ENCODE measurements at places on chromosomes 16 and 17.
A peak's percentile ranks its signal among the peaks of the same experiment; 100 is the strongest.

GRCh38 chr16:82181461-82182185 is 11.6 kb upstream of the MPHOSPH6 start:
- no peak for DNase-seq

DNA sequence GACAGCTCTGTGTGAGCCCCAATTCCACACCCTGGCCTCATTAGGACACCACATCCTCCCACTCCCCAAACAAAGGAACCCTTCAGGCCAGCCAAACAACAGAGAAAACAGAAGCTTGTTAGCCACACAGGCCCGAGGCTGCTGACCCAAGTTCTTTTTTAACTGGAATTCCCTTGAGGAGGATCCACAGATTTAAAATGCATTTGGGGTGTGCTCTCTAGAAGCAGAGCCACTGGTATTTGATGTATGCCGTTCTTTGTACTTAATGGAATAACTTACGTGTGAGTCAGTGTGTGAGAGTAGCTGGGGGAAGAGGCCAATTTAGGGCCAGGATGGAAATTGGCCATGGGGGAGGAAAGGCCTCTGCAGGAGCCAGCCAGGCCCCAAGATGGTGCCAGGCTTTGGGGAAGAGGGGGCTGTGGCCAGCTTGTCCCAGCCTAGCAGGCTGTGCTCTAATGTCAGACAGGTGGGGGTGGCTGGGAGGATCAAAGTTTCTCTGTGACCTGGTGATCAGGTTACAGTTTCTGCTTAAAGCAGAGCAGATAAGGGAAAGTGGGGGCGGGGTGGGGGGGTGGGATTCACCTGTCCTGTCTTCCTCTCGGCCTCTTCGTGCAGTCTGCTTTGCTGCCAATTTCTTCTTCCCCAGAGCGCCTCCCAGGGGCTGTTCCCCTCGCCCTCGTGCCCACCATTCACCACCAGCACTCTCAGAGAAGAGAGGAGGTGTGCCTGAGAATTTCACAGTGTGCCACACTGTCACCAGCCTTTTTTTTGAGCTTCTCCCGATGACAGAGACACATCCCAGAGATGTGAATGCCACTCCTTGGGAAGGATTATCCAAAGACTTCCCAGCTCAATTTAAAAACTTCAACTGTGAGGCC is 50.8 kb downstream of the TOM1L2 start:
- peak; percentile 78 for DNase-seq

DNA sequence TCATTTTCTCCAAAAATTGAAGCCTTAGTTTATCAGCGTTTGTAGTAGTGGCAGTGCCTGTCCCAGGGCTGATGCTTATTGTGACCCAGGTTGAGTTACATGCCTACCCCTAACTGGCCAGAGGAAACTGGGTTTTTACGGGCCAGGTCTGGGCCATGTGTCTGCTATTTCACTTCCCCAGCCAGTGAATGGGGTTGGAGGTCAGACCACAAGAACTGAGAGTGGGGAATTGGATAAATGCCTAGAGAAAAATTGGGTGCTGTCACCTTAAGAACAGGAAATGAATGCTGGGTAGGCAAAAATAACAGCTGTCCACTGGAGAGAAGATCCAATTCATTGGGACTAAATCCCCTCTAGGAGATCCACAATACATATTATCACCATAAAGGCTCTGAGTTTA is 5.2 kb downstream of the ADPRM start:
- DNase-seq = no peak

DNA sequence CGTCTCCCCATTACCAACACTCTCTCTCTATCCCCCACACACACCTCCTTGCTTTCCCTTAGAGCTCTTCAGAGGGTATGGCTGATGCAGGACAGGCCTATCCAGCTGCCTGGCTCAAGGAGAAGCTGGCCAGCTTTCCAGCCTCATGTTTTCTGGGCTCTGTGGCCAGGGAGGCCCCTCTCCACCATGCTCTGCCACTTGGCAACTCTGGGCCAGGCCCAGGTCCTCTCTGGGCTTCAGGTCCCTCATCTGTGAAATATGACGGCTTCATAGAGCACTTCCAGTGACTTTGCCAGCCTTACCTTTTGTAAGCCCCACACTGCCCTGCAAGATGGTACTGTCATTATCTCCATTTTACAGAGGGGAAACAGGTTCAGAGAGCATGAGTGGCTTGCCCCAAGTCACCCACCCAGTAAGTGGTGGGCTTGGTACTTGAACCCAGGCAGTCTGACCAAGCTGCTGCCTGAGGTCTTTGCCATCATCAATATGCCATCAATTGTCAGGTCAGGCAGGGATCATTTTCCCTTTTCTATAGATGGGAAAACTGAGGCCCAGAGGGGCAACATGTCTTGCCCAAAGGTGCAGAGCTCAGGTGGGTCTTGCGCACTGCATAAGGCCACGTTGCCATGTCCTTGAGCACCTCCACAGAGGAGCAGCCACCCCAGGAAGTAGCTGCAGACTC is 548 bp upstream of the ADGRG5 start:
- no peak for DNase-seq

- peak; percentile 70 for DNase-seq
Observed at GRCh38 chr17:64687961-64688360, 25.9 kb upstream of the SMURF2 start.

DNA sequence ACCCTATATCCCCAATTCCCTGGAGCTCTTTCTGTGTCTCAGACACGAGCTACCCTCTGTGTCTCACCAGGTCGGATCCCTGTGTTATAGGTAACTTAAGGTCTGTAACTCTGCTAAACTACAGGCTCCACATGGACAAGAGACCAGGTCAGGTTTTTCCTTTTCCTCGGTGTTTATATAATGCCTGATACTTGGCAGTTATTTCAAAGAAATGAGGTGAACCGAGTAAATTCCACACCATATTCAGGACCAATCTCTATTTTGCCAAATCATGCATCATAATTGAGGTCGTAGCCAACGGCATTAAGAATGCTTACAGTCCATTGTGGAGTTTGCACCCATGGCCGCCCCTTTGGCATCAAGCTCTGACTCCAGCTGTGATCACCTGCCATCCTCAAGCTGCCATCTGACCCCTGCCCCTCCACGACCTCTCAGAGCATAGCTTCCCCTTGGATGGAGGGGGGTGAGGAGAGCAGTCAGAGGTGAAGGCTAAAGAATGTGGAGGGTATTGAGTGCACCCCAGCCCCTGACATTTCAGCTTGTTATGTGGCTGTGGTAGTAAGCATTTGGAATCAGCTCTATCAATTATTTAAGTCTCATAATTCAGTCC is 434.7 kb upstream of the RBFOX1 start:
- DNase-seq = no peak

GRCh38 chr17:75515496-75516254 is at the start of gene CASKIN2:
CASKIN2 (minus strand) TSS chr17:75515537; CDS start chr17:75513804, 1,733 bp downstream.
- peak; percentile 93 for DNase-seq

GRCh38 chr17:19769946-19770652 is 22.0 kb upstream of the ALDH3A1 start:
- no peak for DNase-seq

- no peak for DNase-seq
Observed at GRCh38 chr17:66898536-66898935, 63.6 kb downstream of the CACNG5 start.

DNA sequence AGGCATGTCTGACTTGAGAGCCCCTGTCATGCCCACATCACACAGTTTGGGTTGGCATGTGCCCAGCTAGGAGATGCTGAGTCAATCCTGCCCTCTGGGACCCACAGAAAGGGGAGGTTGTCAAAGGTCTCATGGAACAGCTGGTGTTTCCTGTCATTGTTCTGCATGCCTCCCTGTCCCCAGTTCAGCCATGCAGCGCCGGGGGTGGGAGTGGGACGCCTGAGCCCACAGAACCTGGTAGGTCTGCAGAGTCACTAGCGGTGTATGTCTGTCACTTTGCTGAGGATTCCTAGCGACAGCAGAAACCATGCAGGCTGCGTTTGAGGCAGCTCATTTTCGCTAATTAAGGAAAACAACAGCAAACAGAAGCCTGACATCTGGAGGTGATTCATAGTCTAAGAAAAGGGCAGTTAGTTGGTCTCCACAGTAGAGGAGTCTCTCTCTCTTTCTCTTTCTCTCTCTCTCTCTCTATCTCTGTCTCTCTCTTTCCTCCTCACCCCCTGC is 19.6 kb upstream of the CCL1 start:
- no peak for DNase-seq

DNA sequence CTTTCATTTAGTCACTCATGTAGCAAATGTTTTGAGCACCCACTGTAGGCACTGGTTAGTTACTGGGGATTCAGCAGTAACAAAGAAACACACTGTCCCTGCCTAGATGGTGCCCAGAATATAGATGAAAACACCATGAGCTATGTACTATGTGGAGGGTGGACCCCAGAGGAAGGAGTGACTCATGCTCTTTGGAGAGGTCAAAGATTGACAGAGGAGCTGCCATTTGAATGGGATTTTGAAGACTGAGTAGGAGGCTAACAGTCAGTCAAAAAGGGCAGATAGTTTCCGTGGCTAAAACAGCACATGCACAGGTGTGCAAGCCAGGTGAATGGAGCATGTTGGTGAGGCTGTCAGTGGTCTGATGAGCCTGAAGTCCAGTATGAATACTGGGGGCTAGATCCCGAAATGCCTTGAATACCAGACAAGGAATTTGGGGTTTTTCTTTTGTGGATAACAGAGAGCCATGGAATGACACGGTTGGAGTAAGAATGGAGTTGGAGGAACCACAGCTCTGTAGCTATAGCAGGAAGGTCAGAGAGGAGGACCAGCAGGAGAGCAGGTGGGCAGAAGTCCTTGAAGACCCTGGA is 6.1 kb downstream of the IL21R start:
- no peak for DNase-seq

DNA sequence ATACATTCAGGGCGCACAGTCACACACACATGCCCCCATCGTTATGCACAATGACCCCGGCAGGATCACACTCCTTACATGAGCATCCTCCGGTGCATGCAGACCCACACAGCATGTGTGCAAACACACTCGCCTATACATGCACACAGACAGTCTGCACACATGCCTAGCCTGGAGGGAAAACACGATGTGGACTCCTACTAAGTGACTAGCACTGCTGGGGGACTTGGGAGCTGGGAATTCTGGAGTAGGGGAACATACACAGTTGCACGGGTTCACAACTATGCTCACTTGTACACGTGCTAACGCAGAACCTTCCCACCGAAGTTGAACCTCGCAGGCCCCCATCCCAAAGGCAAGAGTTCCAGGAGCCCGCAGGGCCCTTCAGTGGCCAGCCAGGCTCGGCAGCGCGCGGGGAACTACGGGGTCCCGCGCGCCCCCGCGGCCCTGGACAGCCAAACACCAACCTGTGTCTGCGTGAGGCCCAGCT is 2.0 kb downstream of the DLX3 start:
- no peak for DNase-seq

DNA sequence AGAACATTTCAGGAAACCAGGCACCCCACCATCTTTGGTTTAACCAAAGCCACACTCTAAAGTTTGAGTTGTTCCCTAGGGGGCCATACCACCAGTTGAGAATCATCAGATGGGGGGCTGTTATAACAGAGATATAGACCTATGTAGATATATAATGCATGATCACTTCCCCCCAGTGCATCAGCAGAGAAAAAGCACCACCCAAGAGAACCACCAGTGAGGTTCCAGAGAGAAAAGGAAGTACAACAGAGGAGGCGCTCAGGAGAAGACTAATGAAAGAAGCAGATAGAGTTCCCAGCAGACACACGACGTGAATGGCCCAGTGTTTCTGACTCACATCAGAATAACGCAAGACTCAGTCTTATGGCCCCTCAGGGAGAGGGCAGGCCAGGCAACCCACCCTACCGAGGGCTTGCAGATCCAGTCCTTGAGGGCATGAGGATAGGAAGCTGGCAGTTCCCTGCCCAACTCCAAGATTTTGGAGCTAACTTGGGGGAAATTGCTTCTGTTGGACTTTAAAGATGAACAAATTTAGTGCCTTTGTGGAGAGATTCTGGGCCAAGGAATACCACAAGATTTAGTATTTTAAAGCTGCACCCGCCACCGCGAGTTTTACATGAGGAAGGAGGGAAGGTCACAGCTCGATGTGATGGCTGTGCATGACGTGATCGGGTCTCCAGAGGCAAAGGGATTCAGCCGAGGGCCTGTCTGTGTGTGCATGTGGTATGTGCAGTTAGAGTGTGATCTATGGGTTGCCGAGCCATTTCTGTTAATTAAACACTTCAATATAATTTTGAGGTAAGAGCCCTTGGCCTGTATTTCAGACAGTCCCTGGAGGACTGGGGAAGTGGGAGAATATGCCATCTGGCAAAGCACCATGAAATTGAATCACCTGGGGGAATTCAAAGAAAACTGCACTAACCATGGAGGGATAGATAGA is 53.1 kb downstream of the AIPL1 start:
- no peak for DNase-seq

DNA sequence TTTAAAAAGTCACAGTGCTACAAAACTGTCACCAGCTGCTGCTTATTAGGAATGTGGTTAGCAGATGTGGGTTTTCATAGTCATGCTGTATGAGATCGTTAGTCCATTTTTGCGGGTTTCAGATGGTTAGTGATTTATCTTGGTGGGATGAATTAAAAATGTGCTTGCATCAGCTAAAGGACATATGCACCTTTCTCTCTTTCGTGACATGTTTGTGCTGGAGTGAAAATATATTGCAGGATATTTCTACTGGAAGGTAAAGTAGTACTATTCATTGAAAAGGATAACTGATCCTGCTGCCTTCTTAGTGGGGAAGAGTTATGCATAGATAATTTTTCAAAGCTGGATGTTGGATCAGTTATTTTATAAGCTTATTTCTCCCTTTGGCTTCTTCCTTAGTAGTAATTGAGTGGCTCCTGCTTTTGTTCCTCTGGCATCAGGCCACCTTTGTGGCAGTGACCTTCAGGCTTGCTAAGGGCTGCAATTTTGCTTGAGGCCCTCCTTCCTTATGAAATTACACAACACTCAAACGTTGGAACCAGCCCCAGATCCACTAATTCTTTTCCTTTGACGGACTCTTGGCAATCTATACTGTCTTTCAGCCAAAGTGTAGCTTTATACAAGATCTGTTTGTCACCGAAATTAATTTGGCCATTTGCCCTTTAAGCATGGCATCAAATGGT is 7.5 kb upstream of the SNTB2 start:
- peak; percentile 51 for DNase-seq

GRCh38 chr16:88406096-88407041 is 23.6 kb downstream of the ZNF469 start:
- no peak for DNase-seq

GRCh38 chr17:37138571-37139120 is 189.9 kb downstream of the AATF start:
- DNase-seq = no peak

DNA sequence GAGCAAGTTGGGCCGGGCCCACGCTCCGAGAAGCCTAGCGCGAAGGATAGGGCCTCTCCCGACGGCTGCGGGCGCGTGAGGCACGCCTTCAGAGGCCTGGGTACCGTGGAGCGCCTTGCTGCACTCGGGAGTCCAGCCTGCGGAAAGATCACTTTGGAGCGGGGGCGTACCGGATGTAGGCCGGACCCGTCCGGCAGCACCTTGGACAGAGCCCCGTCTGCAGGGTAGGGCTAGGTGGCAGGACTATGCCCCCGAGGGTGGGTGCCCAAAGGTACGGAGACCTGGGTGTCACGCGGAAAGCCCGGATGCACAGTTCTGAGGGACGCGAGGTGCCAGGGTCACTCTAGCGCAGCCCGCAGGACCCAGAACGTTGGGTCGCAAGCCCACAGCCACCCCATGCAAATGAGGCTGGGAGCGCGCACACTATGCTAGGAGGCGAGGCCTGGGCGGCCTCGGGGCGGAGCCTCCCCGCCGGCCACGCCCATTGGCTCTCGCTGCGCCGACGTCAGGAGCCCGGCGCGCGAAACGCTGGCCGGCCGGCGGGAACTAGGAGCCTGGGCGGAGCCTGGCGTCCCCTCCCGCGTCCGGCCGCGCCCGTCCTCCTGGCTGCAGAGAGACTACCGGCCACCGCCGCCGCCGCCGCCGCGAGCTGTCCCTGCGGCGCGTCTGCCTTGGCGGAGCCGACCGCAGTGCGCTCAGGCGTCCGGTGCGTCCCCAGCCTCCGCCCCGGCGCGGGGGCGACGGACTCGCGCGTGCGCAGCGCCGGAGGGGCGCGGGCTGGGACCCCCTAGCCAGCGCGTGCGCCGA is at the start of gene PAQR4:
PAQR4 (plus strand) TSS at position 611 of the 807 bp plus-strand sequence. CDS start 327 bp downstream, outside the sequence.
- DNase-seq = peak; percentile 94
